Heart right ventricle (tissue), 16 donors: ENCODE measurements at places on chromosomes 4 and X. TPM values are rescaled to one million over a fixed set of nuclear protein-coding genes. Genes with fewer than 3 reads are reported as not detected.
A peak's percentile ranks its signal among the peaks of the same experiment; 100 is the strongest.

GRCh38 chr4:129337228-129337620, 241.3 kb downstream of the C4orf33 start:
- no peak for DNase-seq

DNA sequence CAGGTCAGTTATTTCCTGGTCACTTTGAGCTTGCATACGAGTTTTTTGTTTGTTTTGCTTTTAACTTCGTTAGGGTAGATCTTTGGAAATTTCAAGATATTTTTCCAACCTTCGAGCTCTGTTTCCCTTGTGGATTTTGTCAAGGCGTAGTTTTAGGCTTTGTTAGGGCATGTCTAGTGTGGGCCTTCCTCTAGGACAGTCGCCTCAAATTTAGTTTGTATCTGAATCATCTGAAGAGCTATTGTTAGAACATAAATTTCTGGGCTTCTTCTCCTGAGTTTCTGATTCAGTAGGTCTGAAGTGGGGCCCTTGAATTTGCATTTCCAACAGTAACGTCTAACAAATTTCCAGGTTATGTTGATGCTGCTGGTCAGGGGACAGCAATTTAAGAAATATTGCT, 48.8 kb upstream of the RBM47 start:
- DNase-seq, result no peak

DNA sequence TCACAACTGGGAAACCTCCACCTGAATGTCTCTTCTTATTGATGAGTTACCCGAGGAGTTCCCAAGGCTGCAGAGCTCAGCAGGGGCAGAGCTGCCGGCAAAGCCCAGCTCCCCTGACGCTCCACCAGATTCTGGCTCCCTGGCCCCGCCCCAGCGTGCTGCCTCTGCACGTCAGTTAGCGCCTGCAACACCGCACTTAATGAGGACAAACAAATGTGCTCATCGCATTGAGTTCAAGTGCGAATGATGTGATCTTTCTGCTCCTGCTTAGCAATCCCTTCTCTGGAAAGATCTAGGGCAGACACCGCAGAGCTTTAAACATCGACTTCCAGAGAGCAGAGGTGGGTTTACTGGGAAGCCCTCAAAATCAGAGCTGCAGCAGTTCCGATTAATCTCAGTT, 55.5 kb upstream of the FBXW7 start:
- peak; percentile 62 for DNase-seq

Gene TRIM75
- total RNA-seq, result not detected

- no peak for DNase-seq
Observed at GRCh38 chr4:60327651-60328050, 872.5 kb upstream of the ADGRL3 start.

DNA sequence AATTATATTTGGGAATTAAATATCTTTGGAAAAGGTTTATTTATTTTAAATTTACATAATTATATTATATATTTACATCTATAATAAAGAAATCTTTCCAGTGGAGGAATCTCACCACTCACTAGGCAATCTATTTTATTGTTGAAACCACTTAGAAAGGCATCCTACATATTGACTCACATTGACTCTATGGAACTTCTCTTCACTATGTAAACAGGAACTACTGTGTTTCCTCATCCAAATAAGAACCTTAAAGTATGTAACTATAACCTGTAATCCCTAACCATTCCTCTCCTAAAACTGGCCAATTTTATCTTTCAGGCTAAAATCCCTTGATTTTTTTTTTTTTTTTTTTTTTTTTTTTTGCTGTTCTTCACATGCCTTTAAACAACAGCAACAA, 268.7 kb downstream of the MAPK10 start:
- no peak for DNase-seq

DNA sequence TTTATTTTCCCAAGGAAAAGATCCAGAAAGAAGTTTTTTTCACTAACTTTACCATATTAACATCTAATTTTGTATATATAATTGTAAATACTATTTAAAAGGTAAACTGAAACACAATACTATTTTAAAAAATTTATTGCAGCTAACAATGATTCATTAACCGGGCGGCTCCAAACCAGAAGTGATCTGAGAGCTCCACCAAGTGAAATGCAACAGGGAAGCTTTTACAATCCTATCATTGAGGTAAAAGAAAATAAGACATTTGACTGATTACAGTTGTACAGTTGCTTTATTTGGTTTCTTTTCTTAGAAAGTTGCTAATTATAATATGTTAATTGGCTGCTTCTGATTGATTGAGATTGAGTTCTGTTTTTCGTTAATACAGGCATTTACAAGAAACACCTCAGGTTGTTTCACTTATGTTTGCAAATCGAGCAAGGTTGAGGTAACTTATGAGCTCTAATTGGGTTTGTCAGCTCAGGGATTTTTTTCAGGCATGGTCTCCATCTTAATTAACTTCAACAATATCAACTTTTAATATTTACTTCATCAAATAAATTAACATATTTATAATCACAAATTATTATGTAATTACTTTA, 220.2 kb upstream of the UGT8 start:
- DNase-seq, result no peak

- no peak for DNase-seq
Observed at GRCh38 chrX:126137899-126138298, 28.2 kb downstream of the DCAF12L2 start.

Gene DCHS2
- not detected for total RNA-seq

DNA sequence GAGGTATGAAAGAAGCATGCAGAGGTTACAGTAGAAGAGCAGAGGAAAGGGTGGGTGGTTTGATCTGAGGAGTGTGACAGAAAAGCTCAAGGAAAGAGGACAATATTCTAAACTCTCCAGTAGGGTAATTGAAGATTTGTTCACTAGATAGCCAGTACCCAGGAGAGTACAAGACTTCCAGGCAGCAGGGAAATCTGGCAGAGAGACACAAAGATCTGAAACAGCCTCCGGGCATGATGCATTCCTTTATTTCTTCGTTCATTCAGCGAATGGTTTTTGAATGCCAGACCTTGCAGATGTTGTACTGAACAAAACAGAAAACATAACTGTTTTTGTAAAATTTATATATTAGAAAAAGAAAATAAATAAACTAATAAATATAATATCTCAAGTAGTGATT, 766.6 kb downstream of the FAT4 start:
- no peak for DNase-seq

DNA sequence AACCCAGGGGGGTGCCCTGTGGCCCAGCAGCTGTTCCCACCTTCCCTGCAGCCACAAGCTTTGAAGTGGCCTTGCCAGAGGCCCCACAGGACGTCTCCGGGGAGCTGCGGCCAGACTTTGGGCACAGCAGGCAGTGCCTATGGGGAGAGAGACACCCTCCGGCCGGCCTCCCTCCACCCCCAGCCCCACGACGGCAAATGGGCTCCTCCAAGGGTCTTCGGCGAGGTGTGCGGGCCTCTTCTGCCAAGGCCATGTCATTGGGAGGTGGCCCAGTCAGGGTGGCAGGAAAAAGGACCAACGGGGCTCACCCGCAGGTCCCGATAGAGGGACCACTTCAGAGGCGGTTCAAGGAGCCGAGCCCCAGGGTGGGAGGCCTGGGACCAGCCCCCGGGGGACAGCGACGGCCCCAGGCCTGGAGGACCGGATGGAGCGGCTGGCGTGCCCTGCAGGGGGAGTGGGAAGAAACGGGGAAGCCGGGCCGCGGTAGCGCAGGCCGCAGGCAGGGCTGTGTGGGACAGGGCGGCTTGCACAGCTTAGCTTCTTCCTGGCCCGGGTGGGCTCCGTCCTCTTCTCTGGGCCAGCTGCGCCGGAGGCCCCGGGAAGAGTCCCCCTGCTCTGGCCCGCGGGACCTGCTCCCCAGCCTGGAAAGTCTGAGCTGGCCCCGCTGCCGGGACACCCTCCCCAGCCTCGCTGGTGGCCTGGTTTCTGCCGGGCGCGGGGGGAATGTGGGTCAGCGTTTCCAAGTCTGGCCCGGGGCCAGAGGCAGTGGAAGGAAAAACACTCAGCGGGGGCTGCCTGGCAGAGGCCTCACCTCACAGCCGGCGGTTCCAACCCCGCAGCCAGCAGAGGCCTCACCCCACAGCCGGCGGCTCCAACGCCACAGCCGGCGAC, 21.9 kb upstream of the SPON2 start:
- DNase-seq, result peak; percentile 76

Gene HELT
- not detected for total RNA-seq

- DNase-seq, result no peak
Observed at GRCh38 chr4:153472122-153473037, 6.2 kb downstream of the TMEM131L start.

Gene CT45A3
- not detected for total RNA-seq

- DNase-seq, result no peak
Observed at GRCh38 chrX:119643696-119644095, 37.5 kb upstream of the NKRF start.

DNA sequence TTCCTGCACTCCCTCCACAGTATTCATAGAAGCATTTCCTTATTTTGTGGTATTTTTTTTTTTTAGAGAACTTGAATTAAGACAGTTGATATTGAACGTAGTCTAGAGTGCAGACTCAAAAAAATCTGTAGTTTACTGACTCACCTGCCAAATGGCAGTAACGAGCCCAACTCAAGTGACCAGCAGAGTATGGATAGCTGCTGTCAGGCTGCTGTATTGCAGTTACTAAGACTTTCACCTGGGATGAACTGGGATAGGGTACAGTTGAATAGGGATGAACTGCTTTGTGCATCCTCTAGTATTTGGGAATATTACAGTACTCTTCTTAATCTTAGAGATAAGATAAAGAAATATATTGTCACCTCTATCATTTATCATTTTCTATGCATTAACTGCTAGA, 7.0 kb upstream of the SLC7A11 start:
- no peak for DNase-seq

DNA sequence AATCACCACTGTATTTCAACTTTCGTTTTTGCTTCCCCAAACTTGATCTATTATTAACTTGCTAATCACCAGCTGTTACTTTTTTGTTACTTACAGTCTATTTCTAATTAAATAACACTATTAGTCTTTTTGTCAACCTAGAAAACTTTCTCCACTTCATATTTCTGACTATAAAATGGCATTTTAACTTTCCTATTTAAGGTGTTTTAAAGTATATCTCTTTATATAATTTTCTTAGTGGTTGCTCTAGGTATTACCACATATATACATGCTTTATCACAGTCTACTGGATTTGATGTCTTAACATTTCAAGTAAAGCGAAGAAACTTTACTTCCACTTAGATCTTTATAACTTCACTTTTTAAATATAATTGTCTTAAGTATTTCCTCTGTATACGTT, 421.2 kb downstream of the DCAF12L2 start:
- DNase-seq, result no peak

DNA sequence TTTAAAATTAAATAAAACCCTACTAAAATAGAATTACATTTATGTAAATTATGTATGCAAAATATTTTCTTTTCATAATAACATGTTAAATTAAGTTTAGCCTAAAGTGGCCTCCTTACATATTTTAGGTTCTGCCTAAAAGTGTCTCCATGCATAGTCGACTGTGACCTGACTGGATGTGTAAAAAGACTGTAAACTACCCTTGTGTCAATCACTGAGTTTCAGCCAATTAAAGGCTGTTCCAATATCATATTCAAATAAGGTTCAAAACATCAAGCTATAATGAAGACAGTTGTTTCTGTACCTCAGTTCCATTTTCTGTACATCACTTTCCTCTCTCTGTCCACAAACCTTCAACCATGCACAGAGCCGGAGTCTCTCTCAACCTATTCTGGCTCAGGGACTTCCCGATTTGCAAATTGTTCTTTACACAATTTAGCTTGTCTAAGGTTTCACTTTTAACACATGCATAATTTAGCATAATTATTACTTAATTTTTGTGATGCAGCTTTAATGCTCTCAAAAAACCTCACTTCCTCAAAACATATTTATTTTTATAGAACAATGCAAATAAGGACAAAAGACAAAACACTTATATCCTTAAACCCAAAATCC, 60.1 kb downstream of the SH3RF1 start:
- no peak for DNase-seq

- no peak for DNase-seq
Observed at GRCh38 chrX:13932416-13932815, 97.3 kb downstream of the GEMIN8 start.

Gene DOK7
- 60.0 TPM for total RNA-seq

- DNase-seq, result no peak
Observed at GRCh38 chr4:8554555-8555100, 25.6 kb upstream of the GPR78 start.

Gene MAGEC1
- total RNA-seq, result not detected
